ENCODE measurements at places on chromosomes 12 and 14.

DNA sequence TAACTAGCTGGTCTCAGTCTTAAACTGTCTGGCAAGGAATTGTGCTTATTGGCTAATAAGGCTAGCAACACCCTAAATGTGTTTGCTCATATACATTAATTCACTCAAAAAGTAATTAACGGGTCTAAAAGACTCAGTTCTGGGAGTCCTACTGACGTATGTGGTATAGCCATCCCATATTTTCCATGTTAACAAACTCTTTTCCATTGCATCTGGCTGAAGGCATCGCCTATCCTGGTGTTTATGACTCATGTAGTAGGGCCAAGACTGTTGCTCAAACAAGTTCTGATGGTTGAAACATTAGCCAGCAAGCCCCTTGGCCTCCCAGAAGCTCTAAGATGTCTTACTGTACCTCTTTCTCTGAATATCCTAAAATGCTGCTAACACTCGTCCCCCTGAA, 98.5 kb downstream of the PHLDA1 start:
- DNase-seq, result no peak

- no peak for DNase-seq
Measured at GRCh38 chr12:5548152-5548943, 116.4 kb downstream of the NTF3 start.

- DNase-seq, result no peak
Measured at GRCh38 chr12:127548123-127548553, 718.8 kb upstream of the TMEM132C start.

DNA sequence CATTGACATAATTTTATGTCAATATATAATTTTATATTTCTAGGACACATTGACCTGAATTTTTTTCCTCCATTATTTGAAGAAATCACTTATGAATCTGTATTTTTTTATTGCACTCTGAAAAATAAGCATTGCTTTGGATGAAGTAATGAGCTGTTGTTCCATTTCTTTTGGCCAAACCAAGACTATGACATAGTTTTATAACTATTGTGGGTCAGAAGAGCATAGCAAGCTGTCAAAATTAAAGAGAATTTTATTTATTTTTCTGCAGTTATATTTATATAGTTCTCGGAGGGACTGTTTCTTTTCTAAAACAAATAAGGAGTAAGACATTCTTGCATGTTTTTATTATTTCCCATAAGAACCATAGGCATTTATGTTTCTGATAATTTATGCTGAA, 8.5 kb downstream of the C12orf75 start:
- DNase-seq, result no peak

- no peak for DNase-seq
Measured at GRCh38 chr14:104644656-104645378, 40.2 kb upstream of the TMEM179 start.

GRCh38 chr12:122050706-122051105, 27.9 kb upstream of the MLXIP start:
- no peak for DNase-seq

All from GM19239 (cell line).